Non-pigmented ciliary epithelial cell (primary cell): ENCODE measurements at places on chromosomes 5 and 9.

DNA sequence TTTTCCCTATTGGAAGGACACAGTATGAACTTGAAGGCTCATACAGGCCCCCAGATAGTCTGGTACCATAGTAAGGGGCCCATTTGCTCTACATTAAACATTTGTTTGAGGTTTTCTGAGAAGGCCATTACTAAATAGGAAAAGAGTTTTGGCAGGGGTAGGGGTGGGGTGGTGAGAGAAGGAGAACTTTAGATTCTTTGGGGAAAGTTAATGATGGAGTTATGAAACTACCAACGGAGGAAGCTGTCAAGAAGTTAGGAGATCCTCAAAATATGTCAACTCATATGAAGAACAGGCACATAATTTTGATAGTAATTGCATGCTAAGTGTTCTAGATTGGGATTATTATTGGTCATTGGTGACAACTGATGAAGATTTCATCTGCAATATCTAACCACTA lies 114.7 kb downstream of the TAF11L14 start:
- DNase-seq = no peak

- no peak for DNase-seq
Measured at GRCh38 chr5:157108976-157109375, at the start of gene HAVCR2. Gene HAVCR2, minus strand, starts transcription at chr5:157109044. Its CDS starts 61 bp downstream, at chr5:157108983.

DNA sequence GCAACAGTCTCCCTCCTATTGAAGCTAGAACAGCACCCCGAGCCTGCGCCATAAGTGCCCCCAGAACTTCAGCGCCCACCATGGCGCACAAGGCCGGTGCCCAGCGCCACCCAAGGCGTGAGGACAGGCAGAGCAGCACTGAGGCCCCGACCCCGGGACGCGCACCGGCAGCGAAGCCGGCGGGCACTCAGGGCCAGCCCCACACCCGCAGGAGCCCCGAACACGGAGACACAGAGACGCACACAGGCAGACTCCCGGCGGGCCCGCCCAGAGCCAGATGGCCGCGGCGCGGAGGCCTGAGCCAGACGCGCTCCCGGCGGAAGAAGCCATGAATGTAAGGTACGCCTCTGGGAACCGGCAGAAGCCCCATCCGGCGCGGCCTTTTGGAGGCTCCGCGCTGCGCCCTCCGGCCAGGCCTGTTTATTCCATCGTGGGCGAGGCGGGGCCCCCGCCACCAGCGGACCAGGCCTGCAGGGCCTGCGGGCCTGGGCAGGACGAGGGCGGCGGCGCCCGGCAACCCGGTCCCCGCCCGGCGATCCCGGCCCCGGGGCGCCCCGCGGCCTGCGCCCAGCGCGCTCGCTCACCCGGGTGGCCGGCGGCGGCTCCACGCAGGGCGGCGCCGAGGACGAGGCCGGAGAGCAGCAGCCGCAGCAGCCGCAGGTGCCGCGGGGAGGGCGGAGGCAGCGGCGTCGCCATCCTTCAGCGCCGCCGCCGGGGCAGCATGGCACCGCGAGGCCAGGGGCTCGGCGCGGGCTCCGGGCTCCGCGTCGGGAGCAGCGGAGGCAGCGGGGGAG lies 486 bp downstream of the NPDC1 start:
- DNase-seq = no peak

- no peak for DNase-seq
Measured at GRCh38 chr5:40365342-40366330, 314.1 kb upstream of the PTGER4 start.

GRCh38 chr9:78856781-78857180 lies 559.9 kb downstream of the PSAT1 start:
- no peak for DNase-seq

GRCh38 chr9:129141066-129142041 lies 30.1 kb downstream of the PTPA start:
- peak; percentile 85 for DNase-seq

DNA sequence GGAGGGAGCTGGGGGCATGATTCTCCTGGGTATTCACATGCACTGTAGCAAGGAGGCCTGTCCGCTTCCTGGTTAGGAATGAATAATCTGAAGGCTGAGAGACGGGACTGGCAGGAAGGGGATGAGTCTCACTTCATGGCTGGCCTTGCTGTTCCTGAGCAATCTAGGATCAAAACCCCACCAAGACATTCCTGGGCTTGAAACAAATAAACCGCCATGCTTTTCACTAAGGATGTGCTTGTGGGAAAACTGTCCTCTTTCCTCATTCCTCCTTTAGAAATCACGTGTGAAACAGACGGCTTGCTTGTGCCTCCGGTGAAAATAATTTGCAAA lies 132.8 kb downstream of the MACROH2A1 start:
- DNase-seq = no peak

DNA sequence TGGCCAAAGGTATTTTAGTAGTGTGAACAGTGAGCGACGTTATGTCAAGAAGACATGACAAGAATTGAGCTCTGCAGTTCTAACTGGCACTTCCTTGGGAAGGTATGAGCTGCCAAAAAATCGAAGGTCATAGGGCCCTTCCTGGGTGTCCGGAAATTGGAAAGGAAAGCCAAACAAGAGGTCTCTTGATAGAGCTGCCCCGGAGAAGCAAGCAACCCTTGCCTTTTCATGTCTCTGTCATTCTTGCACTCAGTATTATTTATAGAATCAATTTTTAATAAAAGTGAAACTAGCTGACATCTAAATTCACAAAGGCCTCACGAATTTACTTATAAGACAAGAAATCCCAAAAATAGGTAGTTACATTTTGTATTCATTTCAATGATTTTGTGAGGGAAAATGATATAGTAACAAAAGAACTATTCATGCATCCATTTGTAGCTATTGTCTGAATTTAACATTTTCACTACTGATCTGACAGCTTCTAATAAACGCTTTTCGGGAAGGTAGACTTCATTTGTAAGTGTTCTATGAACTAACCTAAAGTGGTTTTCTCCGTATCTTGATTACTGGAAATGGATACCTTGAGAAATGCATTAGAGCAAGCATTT lies 113.8 kb upstream of the VCAN start:
- no peak for DNase-seq

DNA sequence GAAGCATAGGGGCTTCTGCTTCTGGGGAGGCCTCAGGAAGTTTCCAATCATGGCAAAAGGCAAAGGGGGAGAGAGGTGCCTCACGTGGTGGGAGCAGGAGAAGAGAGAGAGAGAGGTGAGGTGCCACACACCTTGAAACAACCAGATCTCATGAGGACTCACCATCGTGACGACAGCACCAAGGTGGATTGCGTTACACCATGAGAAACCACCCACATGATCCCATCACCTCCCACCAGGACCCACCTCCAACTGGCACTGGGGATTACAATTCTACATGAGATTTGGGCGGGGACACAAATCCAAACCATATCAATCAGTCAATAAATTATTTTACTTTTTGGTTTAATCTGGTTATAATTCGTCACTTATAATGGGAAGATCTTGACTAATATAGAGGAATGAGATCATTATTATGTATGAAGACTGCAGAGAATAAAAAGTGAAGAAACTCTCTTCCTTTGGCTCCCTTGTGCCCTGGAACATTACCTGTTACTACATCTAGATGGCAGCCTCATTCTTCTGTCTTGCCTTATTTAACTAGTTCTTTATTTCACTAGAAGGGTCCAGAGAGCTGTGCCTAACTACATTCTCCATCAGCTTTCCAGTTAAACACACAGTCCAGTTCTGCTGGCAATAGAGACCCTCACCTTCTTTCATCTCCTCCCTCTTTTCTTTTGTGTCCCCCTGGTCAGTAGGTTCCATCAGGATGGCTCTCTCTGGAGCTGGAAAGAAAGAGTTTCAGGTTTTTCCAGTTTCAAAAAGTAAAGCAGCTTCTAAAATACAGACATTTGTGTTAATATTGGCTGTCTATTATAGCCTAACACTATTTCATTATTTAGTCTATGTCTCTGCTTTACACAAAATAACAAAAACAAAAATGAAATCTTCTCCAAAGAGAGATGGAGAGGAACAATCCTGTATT lies 21.7 kb upstream of the SPINK7 start:
- no peak for DNase-seq

- DNase-seq = no peak
Measured at GRCh38 chr9:11457825-11458790, 845.3 kb upstream of the PTPRD start.
